ENCODE measurements at places on chromosomes 13 and 19. TPM values are rescaled to one million over a fixed set of nuclear protein-coding genes. Genes with fewer than 3 reads are reported as not detected.

DNA sequence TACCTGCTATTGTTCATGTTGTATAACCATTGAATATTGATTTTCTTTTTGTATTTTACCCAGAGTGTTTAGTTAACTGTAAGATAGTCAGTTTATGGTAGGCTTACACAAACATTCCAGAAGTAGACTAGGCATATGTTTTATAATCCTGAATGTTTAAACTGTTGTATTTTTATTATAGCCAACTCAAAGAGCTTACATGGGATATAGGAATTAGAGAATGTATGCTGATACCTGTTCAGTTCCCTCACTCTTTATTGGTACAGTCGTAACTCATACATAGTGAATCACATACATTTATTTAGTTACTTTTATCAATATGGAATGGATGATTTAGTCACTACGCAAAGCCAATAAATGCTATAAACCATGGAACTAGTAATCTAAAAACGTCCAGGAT lies 657.9 kb downstream of the SLITRK5 start:
- DNase-seq, result no peak

DNA sequence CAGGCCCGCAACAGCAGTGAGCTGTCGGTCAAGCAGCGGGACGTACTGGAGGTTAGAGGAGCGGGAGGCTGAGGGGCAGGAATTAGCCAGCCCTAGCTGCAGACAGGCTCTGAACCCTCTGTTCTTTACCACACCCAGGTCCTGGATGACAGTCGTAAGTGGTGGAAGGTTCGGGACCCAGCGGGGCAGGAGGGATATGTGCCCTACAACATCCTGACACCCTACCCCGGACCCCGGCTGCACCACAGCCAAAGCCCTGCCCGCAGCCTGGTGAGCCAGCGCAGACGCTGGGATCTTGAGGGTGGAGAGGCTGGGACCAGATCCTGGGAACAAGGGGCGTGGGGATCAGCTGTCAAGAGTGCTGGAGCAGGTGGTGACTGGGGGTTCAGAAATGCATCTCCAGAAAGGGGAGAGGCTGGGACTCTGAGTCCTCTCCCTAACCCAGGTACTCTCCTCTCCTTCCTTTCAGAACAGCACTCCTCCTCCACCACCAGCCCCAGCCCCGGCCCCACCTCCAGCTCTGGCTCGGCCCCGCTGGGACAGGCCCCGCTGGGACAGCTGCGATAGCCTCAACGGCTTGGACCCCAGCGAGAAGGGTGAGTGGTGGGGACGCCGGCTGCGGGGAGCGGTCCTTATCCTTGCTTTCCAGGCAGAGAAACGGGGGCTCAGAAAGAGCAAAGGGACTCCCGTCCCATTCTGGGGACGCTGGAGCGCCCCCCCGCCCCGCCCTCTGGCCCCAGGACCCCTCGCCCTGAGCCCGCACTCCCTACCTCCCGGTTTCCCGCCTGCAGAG lies 10.4 kb downstream of the EPS8L1 start:
- no peak for DNase-seq

GRCh38 chr13:50452028-50452427 lies 391.5 kb downstream of the DLEU7 start:
- no peak for DNase-seq

DNA sequence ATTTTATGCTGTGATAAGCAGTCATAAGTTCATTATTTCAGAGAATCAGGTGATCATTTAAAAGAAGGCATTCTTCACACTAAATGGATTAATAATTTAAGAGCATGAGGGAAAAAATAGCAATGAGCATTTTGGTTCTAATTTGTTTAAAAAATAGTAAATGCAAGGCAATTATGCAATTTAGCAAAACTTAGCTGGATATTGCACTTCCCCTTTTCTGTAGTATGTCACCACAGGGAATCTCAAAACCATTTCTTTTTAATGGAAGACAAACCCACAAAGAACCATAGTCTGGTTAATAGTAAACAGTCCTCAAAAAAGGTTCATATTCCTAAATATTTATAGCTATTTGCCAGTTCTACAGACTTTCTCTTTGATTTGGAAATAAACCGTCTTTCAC lies 30.2 kb downstream of the COG6 start:
- DNase-seq, result no peak

DNA sequence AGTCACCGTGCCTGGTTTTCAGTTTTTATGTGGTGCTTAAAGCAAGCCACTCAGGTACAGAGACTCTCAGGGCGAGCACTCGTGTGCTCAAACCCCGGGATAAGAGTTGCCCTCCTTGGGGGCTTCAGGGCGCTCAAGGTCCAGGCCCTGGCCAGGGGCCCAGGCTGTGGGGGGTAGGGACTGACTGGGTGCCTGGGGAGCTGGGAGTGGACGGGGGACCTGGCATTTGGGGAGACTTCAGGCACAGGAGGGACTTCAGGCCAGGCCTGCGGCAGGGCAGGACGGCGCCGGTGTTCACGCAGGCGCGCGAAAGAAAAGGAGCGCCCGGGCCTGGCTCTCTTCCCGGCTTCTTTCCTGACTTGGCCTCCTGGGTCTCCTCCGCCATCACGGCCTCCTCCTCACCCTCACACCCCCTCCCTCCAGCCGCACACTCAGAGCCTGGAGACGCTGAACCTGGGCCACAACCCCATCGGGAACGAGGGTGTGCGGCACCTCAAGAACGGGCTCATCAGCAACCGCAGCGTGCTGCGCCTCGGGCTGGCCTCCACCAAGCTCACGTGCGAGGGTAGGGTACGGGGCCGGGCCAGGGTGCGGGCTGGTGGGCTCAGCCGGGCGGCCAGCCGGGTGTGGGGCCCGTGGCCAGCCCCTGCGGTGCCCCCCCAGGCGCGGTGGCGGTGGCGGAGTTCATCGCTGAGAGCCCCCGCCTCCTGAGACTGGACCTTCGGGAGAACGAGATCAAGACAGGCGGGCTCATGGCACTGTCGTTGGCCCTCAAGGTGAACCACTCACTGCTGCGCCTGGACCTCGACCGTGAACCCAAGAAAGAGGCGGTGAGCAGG lies 16.1 kb downstream of the NKPD1 start:
- no peak for DNase-seq

GRCh38 chr13:51600703-51601102 lies 16.4 kb downstream of the WDFY2 start:
- no peak for DNase-seq

DNA sequence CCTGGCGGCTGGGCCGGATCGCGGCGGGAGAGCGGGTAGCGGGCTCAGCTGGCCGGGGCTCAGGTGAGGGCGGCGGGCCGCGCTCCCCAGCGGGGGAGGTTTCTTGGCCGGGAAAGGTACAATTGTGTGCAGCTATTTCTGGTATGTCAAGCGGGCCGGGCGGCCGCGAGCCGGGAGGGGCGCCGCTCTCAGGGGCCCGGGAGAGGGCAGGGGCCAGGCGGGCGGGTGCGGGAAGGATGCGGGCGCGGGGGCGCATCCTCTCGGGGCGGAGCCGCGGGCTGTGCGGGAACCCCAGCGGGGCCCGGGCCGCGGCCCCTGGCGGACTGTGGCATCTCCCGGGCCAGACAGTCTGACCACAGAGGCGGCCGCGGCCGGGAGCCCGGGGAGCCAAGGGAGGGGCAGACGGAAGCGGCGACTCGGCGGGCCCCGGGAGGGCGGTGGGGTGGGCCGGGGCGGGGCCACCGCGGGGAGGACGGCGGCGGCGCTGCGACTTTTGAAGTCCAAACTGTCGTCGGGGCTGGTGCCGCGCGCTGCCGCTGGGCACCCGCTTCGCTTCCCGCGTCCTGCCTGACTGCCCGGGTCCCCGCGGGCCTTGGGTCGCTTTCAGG lies at the start of gene LMO7:
Gene LMO7, plus strand, starts transcription at position 503 of the 608 bp plus-strand sequence. CDS start 328 bp downstream, outside the sequence.
- peak; percentile 51 for DNase-seq

- DNase-seq, result no peak
These were observed at the start of gene PLIN4 for GRCh38 chr19:4518345-4519171. TSS of gene PLIN4 (minus strand) at chr19:4518486. CDS start at chr19:4518272, 214 bp downstream.

DNA sequence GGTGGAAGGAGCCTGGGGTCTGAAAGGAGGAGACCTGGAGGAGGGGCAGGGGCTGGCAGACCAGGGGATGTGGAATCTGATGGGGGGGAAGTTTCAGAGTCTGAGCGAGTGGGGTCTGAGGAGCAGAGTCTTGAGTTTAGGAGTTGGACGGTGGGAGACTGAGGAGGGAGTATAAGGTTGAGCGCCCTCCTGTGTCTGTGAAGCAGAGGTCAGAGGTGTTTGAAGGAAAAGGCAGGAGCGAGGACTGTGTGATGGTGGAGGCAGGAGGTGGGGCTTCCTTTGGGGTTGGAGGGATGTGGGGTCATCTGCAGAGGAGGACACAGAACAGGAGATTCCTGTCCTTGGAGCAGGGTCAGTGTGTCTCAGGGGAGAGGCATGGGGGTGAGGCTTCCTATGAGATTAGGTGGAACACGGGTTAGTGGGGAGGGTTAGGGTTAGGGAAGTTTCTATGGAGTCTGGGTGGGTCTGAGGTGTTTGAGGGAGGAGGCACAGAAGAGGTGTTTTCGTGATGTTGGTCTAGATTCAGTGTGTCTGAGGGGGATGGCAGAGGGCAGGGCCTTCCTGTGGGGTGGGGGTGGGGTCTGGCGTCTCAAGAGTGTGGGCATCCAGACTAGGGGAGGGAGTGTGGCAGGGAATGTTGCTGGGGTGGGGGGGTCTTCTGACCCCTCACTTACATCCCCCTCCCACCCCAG lies 8.3 kb downstream of the RYR1 start:
- no peak for DNase-seq

DNA sequence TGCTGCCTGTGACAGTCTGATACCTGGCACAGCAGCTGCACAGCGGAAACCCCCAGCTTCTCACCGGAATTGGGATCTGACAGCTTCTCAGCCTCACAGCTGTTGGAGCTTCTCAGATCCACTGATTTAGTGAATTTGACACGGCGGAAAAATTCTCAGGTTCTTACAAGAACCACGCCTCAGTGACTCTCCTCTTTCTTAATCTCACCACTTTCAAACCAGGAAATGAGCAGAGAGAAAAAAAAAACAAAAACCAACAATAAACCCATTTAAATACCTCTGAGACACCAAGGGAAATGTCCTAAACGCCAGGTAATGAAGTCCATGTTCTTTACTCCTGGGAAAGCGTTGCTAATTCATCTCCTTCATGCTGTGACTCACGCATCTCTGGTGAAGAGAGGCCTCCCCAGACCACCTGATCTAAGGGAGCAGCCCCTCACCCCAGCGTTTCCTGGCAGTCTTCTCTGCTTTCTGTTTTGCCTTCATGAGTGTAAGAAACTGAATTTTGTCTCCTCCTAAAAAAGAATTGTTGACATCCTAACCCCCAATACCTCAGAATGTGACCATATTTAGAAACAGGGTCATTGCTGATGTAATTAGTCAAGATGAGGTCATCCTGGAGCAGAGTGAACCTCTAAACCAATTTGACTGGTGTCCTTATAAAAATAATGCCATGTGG lies 15.9 kb upstream of the IZUMO2 start:
- DNase-seq, result no peak

GRCh38 chr19:13610039-13610691 lies 103.9 kb upstream of the CACNA1A start:
- no peak for DNase-seq

DNA sequence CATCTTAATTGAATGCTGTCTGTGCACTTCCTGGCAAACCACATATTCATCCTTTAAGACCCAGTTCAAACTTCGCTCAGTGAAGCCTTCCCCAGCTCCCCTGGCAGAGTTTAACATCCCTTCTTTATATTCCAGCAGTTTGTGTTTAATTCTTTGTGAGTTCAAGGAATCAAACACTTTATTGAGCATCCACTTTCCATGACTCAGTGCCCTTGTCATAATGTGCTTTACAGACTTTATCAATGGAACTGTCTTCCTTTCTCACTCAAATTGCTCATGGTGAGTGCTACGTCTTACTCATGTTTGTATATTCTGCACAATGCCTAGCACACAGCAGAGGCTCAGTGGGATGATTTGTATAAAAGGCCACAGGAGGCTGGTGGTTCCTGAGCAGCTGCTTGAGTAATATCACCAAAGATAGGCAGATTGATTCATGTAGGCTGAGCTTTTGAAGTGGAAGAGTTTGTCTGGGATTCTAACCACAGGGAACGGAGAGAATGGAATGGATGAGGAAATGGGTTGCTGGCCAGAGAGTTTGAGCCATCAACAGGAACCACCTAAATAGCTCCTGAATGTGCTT lies 44.2 kb downstream of the SERTM1 start:
- no peak for DNase-seq

GRCh38 chr13:44669534-44669933 lies 93.4 kb upstream of the TSC22D1 start:
- no peak for DNase-seq

GRCh38 chr19:30529876-30530275 lies 157.7 kb downstream of the ZNF536 start:
- no peak for DNase-seq

- peak; percentile 27 for DNase-seq
These were observed 55.4 kb downstream of the SACS start for GRCh38 chr13:23377983-23378632.

DNA sequence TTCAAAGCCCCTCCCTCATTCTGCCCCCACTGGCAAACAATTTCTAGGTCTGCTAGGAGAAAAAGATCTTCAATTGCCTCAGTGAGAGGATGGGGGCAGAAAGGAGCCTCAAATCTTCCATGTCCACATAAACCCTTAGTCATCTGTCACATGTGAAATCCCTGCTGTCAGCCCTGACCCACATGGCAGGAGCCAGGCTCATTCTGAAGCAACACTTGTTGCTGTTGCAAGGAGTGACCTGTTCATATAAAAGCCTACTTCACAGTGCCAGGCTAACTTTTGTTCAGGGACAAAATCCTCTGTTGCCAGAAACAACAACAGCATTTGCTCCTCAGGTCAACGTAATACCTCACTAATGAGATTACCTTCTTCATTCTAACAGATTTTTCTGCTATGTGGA lies 70.5 kb downstream of the IRS2 start:
- no peak for DNase-seq

DNA sequence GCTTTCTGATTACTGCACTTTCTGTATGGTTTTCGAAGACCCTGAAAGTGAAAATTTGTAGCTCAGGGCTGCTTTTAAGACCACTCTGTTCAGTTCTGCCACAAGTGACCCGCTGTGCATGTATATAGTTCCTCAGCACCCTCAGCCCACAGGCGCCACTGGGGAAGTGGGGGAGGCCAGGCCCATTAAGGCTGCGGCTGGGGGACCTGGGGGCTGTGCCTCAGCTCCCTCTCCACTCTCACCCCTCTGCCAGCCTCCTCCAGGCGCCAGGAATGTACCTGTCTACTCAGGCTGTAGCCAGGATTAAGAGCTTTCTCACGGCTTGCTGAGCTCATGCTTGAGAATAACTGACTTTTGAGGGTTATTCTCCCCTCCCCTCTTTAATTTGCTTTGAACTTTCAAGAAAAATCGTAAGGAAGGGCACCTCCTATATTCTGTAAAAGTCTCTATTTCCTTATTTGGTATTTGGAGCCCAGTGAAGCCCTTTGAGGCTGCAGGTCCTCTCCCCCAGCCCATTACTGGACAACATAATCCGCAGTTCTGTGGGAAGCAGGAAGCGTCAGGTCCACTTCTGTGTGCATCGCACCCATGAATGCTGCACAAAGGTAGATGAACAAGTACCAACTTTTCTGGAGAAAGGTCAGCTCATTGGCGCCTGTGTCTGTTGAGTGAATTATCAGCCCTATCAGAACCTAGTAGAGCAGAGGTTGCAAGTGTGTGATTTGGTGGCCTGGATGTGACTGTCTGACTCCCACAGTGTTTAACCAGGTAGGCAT lies 29.6 kb downstream of the GJA3 start:
- DNase-seq, result no peak

The IGSF23 gene
- not detected for total RNA-seq

The ZNF442 gene
- 7.6 TPM for total RNA-seq

The ARRDC5 gene
- total RNA-seq, result 34.2 TPM

The STK24 gene
- 121 TPM for total RNA-seq

The KCNN1 gene
- not detected for total RNA-seq

The GNG7 gene
- 8.5 TPM for total RNA-seq

All from naive thymus-derived CD8-positive, alpha-beta T cell (primary cell).